Fibroblast of the aortic adventitia (primary cell): ENCODE measurements at places on chromosomes 12 and 14.

DNA sequence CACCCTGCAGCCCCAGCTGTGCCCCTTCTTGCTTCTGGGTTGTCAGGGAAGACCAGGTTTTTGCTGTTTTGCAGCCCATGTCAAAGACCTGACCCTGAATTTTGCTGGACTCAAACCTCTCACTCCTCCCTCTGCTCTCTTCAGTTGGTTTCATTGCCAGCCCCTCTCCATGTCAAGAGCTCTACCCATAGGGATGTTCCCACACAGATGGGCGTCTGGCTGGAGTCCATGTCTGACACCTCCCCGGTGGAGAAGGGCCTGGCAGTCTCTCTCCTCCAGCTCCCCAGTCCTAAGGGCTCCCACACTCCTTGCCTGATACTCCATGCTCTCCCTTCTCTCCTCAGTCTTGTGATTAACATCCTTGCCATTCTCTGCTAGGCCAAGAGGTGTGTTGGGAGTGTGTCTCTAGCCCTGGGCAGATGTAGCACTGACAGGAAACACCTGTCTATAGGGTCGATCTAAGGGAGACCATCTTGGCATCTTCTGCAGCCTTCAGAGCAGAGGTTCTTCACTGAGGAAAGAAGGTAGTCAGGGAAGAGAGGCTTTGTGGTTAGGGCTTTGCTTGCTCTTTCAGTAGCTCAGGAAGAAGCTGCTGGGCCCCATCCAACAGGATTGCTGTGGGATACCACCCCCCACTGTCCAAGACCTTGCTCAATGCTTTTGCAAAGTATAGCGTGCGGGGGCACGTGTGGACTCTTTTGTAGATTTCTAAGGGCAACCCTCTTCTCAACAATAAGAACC lies 4.7 kb downstream of the ASIC1 start:
- no peak for DNase-seq

DNA sequence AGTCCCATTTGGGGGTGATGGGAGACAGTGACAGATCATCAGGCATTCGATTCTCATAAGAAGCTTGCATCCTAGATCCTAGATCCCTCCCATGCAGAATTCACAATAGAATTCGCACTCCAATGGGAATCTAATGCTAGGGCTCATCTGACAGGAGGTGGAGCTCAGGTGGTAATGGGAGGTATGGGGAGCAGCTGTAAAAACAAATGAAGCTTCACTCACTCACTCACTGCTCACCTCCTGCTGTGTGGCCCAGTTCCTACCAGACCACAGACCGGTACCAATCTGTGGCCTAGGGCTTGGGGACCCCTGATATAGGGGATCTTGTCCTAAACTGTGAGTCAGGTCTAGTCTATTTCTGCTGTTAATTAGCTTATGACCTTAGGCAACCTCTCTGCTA lies 40.1 kb upstream of the EPS8 start:
- DNase-seq: no peak

DNA sequence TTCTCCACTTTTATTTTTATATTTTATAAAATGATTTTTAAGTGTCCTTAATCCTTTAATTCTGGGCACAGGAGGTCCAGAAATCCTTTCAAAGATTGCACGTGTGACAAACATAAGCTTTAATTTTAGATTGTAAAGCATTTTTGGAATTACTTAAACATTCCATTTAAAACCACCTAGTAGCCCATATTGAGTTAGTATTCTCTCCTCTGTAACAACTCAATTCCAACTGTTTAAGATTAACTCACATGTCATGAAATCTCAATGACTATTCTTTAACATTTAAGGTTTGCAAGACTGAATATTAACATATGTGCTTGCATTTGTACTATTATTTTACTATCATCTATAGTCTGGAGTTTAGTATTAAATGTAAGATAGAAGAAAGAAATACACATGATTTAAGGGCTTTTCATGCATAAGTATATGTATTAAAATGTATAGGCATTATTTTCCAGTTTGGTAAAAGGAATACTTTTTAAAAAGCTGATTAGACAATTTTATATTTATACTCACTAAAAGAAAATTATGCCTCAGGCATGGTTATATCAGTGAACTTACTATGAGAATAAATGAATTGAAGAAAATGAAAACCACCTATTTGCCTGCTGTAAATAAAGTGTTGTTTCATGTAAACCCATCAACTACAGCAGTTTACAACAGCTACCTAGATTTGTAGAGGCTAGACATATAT lies 776.9 kb downstream of the SLC6A15 start:
- no peak for DNase-seq

DNA sequence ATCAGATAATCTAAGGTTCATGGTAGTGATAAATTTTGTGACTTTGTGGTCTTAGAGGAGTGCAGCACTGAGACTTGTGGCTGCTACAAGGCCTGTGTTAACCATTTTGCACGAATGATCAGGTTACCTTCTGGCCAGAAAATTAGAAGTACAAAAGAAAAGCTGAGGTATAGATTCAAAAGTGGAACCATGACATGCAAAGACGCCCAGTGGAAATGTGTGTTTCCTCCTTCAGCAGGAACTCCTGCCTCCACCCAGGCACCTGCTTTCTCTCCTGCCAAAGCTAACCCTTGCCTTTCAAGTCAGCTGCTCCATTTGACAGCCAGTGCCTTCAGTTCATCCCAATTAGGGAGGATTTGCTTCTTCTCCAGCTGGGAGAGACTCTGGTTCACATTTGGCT lies 10.1 kb downstream of the PDE6H start:
- no peak for DNase-seq

GRCh38 chr12:57479376-57480115 lies at the start of gene ARHGAP9:
ARHGAP9 (minus strand) TSS chr12:57479866; CDS start chr12:57479406, 460 bp downstream.
- no peak for DNase-seq

DNA sequence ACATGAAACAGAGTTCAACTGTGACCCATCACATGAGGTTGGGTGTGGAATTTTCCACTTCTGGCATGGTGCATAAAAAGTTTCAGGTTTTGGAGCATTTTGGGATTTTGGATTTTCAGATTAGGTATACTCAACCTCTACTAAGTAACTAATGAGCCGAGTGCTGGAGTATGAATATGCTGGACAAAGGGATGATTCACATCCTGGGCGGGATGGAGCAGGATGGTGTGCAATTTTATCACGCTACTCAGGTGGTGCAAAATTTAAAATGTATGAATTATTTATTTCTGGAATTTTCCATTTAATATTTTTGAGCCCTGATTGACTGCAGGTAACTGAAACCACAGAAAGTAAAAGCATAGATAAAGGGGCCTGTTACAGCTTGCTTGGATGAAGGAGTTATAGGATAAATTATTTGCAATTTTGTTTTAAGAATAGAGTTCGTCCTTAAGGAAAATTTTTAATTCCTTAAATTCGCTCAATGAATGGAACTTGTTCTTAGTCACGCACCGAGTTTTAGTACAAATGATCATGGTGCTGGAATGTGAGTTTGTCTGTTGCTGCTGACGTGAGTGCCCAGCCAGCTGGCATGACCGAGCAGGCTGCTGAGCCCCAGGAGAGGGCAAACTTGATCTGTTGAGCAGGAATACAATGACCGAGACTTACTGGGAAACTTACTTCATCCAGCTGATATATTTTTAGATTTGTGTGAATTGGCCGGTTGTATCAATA lies 176.3 kb downstream of the ESR2 start:
- DNase-seq: peak; percentile 88

DNA sequence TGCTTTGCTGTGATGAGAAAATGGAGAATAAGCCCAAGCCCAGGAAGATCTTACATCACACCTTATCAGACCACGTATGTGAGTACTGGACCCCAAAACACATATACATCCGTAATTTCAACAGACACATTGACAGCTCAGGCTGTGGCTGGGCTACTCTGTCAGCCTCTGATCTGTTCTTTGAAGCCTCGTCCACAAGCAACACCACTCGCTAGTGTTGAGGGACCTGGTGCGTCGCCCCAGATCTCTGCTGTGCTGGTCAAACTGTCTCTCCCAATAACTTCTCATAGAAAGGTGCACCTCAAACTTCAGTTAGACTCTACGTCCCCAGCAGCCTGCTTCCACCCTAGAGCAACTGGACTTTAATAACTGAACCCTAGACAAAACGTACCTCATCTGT lies 10.6 kb upstream of the SFSWAP start:
- DNase-seq: no peak

GRCh38 chr12:43501703-43502102 lies 50.3 kb downstream of the ADAMTS20 start:
- DNase-seq: peak; percentile 53

DNA sequence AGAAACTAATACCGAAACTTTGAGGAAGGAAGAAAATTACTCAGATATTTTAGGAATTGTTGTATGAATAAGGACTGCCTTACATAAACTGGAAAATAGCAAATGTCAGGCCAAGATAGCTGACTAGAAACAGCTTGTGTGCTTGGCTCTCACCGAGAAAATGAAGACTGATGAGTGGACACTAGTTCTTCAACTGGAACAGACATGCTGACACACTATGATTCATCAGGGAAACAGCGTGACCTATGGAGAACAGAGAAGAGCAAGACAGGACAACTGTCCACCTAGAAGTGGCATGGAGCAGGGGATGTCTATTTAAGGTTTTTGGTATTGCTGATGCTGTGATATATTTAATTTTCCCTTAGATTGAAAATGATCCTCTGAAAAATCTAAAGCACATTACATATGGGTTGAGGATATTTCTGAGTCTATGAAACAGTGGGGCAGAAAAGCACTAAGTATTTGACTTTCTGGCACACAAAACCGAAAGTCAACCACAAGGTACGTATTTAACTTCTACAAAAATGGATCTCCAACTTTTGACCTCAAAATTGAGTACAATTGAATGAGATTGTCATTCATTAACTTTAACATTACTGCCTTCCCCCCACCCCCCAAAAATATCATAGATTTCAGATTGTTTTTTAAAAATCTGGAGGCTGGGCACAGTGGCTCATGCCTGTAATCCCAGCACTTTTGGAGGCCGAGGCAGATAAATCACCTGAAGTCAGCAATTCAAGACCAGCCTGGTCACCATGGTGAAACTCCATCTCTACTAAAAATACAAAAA lies 863.2 kb downstream of the LRFN5 start:
- peak; percentile 0 for DNase-seq

DNA sequence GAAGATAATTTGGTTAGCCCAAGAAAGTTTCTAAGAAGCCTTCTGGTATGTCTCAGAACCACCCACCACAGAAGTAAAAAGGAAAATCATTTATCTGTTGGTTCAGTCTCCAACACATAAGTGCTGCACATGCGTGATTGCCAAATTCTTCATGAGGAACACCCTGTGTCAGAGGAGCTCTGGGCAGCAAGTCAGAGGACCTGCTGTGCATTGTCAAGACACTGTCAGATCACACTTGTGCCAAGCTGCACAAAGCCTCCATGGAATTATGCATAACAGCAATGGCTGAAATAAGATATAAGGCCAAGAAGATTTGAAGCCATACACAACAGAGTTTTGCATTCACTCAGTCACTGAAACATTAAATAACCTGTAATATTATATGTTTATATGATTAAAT lies 1304.7 kb upstream of the FLRT2 start:
- DNase-seq: peak; percentile 25

DNA sequence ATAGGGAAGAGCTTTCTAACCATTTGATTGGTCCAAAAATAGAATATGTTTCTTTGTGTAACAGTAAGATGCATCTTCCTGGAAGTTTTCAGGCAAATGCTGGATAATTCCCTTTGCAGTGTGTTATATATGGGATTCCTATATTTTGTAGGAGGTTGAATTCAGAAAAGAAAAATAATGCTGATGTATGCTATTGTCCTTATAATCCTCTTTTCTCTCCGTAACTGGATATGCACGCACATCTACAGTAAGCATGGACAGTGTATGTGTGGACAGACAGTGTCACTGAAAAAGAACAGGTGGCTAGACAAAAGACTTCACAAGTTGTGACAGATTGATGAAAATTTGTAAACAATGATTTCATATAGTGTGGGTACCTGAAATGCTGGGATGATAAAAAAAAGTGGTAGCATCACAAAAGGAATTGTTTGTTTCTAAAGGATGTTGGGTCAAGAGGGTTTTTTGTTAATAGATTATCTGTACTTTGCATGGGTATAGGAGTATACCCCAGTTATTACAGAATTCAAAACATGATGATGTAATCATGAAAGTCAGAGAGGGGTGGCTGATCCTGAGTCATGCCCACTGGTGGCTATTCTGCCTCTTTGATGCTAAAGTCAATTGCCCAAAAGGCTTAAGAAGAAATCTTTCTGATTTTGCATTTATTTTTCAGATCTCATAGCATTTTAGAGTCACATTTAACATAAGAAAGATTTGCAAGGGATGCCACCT lies 160.7 kb upstream of the TMTC1 start:
- no peak for DNase-seq

- DNase-seq: peak; percentile 4
These were observed 9.5 kb downstream of the ZNF891 start for GRCh38 chr12:133120385-133121191.

DNA sequence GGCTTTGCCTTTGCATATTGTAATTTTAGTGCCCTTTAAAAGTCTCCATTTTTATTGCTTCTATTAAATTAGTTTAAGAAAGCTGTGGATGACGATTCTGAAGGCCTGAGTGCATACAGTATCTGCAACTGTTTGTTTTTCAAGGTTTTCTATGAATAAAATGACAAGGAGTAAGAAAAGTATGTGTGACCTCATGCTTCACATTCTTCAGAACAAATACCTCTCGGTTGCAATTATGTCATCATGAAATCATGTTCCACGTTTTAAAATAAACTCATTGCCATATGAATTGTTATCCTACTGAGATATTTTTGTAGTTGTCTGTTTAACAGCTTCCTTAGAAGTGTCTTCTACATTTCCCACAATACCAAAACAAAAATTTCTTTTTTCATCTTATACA lies 374.6 kb downstream of the MDGA2 start:
- no peak for DNase-seq

- peak; percentile 21 for DNase-seq
These were observed 33.9 kb downstream of the PLCZ1 start for GRCh38 chr12:18703911-18704310.

- no peak for DNase-seq
These were observed 79.9 kb downstream of the LLPH start for GRCh38 chr12:66050610-66051009.

GRCh38 chr12:10661338-10661737 lies 12.5 kb downstream of the STYK1 start:
- DNase-seq: peak; percentile 26

DNA sequence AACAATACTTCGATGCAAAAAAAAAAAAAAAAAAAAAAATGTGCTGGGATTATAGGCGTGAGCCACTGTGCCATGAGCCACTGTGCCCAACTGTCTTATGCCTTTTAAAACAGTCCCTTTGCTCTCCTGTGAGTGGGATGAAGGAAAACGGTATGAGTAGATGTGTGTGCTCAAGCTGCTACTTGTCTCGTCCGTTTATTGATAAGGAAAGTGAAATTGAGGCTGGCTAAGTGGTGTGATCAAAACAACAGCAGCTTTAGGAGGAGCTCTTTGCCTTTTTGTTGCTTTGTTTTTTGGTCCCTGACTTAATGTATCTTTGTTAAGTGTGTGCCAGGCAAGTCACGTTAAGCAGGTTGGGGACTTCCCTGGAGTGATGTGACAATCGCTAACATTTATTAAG lies 275.9 kb downstream of the TMEM132C start:
- DNase-seq: no peak
